RKO (cell line): ENCODE measurements at places on chromosomes 16 and 17.

GRCh38 chr17:60305141-60305540 is 86.8 kb downstream of the USP32 start:
- DNase-seq = no peak

DNA sequence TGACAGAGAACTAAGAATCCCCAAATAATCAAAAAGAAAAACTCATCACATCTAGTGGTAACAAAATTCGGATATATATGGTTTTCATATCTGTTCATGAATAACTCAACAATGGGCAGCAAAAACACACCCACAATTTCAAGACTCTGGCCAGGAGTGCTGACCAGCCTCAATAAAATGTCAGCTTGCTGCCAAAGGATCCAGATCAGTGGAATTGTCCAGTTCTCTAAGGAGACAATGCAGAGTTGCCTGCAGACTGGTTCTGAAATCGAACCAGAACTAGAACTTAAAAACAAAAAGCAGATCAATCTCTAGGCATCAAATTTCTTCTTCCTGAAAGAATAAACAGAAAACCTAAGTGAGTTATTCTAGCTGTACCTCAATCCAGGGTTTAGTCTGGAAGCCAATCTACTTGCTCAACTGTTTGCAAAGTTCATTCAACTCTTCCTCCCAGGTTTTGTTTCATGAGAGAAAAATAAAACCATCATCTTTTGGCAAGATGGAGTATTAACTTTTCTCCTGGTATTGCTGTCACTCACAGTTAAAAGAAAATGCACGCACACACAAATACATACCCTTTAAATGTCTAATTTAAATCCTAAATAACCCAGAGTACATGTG is 61.0 kb downstream of the CFDP1 start:
- DNase-seq = no peak

DNA sequence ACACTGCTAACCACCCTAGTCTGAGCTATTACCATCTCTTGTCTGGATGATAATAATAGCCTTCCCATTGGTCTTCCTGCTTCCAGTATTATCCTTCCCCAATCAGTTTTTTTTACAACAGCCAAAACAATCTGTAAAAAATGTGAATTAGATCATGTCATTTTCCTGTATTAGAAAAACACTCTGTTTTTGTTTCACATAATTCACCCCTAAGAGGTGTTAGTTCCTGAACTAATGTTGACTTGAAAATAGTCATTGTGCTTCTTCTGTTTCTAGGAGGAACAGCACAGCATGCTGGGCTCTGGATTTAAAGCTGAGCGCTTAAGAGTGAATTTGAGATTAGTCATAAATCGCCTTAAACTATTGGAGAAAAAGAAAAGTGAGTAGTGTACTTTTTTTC is 20.0 kb downstream of the IST1 start:
- no peak for DNase-seq

DNA sequence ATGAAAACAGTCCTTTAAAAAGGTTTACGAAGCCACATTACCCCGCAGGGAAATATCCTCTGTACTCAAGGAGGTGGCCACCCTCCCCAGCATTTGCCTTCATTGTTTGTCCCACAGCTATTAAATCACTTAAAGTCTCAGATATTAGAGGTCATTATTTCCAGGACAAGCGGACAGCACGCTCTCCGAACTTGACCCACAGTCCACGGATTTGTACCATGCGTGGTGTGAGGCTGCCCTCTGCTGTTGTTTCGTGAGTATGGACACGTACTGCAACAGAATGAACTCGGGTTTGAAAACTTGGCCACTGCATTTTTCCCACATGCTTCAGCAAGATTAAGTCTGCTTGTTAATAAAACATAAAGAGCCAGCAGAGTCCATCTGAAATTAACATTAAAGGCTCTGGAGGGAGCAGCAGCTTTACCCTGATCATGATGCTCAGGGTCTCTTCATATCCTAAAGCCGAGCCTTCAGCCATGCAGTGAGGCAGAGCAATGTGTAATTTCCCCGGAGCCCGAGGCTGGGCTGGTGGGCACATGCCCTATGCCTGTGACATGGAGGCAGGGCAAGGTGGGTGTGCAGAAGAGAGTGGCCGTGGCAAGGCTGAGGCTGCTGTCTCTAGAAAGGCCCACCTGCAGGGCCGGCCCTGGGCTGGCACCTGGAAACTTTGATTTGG is 19.7 kb downstream of the MEAK7 start:
- peak; percentile 36 for DNase-seq

DNA sequence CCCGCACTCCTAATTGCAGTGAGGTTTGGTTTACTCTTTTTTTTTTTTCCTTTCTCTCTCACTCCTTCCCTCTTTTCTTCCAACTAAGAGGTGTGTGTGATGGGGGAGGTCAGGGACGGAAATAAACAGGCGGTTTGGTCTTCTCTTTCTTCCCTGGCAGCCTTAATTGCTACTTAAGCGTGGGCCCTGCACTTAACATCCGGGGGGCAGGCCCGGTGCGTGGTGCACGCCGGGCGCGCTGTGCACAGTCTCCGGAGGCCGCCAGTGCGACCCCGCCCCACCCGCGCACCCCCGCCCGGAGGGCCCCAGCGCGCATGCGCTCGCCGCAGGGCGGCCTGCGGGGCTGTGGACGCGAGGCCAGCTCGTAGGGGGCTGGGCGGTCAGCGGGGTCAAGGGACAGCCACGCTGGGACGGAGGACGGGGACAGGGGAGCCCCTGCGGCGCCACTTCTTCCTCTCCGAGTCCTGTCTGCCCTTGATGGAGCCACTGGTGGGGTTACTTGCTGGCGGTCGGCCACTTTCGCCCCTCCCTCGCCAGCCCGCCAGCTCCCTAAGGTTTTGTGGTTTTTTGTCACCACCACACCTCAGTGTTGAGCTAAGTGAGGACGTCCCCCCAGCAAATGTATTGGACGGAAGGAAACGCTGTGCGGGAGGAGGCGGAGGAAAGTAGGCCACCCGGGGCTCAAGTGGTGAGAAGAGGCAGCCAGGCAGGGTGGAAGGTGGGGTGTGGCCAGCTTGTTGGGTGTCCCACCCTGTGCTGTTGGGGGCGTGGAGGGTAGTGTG is 120.9 kb downstream of the MRM1 start:
- DNase-seq = no peak

GRCh38 chr17:73267648-73268537 is 6.2 kb upstream of the CPSF4L start:
- DNase-seq = no peak

DNA sequence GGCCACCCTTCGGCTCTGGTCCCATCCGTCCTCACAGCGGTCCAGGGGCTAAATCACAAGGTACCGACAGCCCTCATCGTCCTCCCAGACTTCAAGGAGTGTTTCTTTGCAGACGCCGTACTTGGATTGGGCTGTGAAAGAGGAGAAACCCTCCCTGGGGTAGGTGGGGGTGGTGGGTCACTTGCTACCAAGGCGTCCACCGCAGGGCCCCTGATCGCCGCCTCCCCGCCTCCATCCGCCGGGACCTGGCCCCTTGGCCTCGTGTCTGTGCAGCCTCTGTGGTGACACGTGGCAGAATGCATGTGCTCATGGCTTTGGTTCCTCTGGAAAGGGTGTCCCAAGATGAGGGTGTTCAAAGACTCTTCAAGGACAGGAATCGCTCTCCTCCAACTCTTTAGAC is 151.4 kb downstream of the BANP start:
- DNase-seq = no peak

DNA sequence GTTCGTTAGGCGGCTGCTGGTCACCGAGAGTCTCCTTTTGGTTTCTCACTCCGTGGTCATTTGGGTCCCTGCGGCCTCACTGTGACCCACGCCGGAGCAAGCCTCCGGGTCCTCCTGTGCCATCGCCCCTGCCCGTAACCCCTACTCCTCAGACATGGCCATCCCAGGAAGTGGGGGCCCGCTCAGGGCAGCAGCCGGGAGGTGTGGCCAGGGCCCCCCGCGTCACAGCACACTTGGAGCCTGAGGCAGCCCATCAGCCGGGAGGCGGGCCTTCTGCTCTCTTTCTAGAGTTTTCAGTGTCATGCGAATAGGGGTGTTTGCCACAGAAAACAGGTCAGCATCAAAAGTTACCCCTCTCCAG is 7.9 kb upstream of the WFIKKN1 start:
- no peak for DNase-seq
